Nucleus accumbens (tissue), 56 donors: ENCODE measurements at places on chromosomes 12 and 14.

- DNase-seq = no peak
These were observed 20.7 kb downstream of the ZDHHC17 start for GRCh38 chr12:76784600-76785051.

DNA sequence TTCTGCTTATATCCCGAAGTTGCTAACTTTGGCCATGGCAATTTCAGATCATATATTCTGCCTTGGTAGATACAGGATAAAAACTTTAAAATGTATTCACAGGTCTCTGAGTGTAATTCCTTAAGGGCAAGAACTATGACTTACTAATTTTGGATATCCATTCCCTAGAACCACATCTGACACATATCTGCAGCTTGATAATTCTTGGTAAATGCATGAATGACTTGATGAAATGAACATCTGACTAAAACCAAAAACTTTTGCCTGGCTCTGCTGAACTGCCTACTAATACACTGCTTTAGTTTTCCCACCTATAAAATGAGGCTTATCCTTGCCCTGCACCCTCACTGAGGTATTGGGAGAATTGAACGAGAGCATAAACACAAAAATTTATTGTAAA, 32.2 kb downstream of the SLC25A21 start:
- DNase-seq = no peak

DNA sequence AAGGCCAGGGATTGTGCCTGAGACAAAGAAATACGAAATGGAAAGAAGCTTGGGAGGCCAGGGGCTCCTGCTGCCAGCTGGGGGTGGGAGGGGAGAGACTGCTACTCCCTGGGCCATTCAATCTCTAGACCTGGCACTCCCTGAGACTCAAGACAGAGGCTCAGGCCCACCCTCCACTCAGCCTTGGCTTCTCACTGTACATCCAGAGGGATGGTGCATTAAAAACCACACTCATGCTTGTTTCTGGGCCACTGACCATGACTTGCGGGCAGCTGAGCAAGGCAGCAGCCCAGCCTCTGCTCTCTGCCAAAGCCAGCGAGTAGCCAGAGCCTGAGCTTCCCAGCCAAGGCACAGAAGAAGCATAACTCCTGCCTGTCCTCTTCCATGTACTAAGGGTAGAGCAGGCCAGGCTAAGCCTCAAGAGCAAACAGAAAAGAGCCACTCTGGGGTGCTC, 41.5 kb downstream of the PITPNM2 start:
- peak; percentile 69 for DNase-seq

DNA sequence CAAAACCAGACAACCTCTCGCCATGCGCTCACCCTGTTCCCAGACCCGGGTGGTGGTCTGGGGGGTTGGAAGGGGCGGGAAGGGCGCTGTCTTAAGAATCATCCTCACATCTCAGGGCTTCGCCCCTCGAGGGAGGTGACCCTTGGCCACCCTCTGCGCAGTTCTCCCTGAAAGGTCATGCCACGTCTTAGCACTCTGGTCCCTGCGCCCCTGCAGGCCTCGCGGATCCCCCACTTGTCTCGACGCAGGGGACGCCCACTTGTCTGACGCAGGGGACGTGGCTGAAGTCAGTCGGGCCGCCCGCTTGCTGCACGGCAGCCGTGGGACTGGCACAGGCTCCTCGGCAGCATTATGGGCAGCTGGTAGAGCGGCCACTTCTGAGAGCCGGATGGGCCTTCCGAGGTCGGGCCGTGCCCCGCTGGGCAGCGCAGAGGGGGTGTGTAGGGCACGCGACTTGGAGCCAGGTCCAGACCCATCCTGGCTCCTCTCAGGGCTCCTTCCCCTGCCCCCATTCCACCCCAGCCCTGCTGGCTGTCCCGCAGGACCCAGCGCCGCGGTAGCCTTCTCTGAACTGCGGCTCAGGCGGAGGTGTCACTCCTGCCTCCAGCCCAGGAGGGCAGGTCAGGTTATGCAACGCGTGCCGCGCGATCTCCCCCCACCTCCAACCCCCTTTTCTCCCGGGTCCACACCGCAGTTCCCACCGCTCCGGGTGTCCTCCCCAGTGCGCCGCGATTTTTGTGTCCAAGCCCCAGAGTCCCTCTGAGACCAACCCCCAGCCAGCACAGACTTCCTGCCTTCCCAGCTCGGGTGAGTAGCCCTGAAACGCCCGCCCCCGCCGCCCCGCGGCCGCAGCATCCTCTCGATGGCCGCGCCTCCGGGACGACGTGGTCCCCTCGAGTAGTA, 40.9 kb upstream of the CAPRIN2 start:
- DNase-seq = peak; percentile 62

GRCh38 chr12:2805143-2805520, 7.3 kb upstream of the ITFG2 start:
- no peak for DNase-seq

DNA sequence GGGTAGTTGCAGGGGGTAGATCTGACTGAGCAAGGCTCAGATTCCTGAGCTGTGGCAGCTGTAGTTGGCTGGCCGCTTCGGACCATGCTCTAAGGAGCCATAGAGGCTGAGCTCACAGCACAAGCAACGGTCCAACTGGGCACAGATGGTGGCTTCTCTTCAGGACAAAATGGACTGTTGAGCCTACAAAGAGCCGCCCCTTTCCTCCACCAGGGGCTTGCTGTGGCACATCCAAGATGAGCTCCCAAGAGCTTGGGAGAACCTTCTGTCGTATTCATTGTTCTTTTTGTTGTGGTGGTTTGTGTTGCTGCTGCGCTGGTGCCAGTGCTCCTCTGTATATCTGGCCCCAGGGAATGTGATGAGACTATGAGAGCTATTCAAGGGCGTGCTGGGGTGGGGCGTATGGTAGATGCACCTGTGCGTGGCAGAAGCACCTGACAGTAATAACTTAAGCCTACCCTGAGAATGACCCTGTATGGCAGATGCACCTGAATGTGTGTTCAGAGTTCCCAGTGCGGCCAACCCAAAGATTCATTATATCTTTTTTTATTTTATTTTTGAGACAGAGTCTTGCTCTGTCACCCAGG, 17.8 kb upstream of the LGALS3 start:
- DNase-seq = no peak

DNA sequence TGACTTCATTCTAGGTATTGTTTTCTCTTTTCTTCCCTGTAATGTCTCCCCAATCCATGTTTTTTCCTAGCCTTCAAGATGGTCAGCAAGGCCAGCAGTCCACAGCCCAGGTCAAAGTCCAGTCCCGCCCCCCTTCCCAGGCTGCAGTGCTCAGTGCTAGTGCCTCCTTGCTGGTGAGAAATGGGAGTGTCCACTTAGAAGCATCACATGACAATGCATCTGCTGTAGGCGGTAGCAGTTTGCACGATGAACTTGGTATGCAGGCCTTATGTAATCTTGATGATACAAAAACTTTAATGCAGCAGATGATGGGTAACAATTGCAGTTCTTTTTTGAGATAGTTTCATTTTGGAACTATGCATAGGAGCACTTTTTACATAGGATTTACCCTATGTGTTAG, 88.4 kb downstream of the PCNX1 start:
- DNase-seq = no peak

- DNase-seq = no peak
These were observed 3.1 kb upstream of the HPD start for GRCh38 chr12:121861636-121862254.

DNA sequence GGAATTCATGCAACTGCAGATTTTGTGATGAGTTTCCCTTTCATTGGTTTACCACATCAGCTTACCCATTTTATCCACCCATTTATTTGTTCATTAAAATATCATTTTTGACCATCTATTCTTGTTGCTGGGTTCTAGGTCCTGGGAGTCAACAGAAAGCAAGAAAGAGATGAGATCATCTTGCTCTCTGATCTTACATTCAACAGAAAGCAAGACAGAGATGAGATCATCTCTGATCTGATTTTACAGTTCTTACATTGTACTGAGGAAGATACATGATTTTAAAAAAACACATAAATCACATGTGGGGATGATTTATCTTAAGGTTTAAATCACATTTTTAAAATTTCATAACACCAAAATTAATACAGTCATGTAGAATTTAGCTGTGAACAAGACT, 2.3 kb downstream of the TAS2R46 start:
- no peak for DNase-seq

DNA sequence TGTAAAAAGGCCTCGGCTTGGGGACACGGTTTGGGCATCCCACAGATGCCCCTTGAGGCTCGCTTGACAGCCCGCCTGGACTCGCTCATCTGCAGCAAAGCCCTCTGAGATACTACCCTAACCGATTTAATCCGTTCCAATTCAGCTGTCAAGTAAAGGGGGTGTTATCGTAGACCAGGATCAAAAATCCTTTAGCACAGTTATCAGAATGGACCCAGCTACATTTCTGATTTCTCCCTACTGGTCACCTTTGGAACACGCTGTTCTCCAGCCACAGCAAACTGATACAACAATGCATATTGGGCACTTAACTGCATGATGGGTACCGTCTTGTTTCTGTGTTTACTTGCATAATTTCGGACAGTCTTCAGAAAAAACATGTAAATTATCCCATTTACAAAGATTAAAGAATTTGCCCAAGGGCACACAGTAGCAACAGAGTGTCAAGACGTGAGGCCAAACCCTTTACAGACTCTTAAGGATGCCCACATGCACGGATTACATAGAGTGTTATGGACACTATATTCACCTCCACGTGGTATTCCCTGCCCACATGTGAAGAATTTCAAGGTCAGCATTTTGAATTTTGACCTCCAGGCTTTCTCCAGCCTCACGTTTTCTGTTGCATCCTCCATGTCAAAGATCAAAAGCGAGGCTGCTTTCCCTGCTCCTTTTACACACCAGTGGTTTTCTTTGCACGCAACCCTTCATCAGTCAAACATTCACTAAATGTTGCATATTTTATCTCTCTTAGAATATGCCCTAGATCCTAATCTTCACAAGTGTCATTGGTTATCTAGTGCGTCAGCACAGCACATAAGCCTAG, 3.2 kb upstream of the DUSP6 start:
- no peak for DNase-seq

DNA sequence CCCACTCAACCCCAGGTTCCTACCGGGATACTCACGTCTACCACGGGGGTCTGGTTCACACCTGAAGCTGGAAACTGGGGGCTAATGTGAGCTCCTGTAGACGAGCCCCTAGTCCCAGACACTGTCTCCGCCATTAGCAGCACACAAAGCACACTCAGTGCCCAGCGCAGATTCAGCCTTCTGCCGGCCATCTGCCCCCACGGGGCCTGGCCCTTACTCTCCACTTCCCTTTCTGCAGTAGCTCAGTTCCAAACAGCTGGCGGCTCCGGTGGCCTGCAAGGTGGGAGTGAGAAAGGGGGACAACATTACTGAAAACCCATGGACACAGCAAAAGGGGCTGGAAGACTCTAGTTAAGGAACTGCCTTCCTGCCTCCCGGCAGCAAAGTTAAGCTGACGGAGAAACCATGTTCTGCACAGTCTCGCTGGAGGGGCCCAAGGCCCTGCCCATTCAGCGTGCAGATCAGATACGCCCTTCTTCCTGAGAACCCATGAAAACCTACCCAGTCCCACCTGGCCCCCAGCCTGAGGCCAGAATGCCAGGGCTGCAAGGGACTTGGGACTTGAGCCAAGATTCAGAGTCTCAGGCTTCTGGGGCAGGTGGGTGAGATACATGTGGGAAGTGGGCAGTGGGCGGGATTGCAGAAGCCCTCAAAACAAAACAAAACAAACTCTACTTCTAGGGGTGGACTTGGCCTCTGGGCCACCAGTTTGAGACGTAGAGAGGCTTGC, 2.1 kb downstream of the SLC8B1 start:
- no peak for DNase-seq

GRCh38 chr12:101832030-101832429, 1.3 kb upstream of the GNPTAB start:
- no peak for DNase-seq

GRCh38 chr14:26265170-26265685, 332.6 kb downstream of the NOVA1 start:
- no peak for DNase-seq

DNA sequence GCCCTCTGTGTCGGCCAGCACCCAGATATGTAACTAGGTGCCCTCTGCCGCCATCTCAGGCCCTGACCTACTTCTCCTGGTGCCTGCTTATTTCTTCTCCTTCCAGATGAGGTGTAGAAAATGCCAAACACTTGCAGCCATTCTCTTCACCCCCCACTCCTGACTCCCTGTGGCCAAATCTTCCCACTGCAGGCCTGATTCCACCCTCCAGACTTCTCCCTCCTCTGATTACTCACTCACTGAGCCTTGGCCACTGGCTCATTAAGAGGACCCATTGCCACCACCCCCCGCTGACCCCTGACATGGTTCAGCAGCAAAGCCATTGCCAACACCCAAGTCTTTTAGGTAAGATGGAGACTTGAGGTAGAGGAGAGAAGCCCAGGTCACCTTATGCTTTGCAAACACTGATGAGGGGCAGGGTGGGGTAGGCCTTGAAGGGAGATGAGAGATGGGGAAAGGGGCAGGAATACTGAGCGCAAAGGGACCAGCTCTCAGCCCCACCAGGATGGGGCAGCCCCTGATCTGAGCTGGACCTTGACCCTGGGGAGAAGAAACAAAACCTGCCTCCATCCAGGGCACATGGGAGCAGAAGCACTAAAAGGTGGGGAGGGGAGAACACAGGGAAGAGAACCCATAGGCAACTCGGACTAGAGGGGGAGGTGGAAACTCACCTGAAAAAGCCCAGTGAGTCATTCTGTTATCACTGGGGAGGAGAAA, 25.1 kb upstream of the ANO2 start:
- no peak for DNase-seq

DNA sequence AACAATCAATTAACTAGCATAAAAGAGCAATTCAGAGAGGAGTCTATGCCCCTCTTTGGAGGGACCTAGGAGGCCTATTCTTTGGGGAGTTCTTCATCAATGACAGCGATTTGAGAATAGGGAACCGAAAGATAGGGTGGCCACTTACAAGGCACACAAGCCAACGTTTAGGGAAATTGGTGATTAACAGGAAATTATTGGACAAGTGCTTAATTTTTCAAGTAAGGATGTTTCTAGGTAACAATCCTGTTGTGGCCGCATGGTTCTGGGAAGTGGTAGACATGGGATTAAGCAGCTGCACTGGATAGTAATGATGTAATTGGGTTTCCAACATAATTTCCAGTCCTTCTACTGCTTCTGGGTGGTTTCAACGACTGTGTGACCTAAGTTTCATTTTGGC, 83.2 kb downstream of the HMGA2 start:
- DNase-seq = no peak
